ENCODE measurements at places on chromosomes 2 and 18. TPM values are rescaled to one million over a fixed set of nuclear protein-coding genes. Genes with fewer than 3 reads are reported as not detected.

Gene DSC2
- total RNA-seq, result 62.1 TPM

- H3K27ac ChIP-seq, result no peak overlapping the region
- no peaks in the 10 kb centered on the region for H3K27me3 ChIP-seq
- no peak overlapping the region for H3K4me3 ChIP-seq
- no peaks in the 10 kb centered on the region for H3K4me1 ChIP-seq
Observed at GRCh38 chr2:2142345-2142744, 188.7 kb downstream of the MYT1L start.

Gene DES
- total RNA-seq, result 1,891 TPM

DNA sequence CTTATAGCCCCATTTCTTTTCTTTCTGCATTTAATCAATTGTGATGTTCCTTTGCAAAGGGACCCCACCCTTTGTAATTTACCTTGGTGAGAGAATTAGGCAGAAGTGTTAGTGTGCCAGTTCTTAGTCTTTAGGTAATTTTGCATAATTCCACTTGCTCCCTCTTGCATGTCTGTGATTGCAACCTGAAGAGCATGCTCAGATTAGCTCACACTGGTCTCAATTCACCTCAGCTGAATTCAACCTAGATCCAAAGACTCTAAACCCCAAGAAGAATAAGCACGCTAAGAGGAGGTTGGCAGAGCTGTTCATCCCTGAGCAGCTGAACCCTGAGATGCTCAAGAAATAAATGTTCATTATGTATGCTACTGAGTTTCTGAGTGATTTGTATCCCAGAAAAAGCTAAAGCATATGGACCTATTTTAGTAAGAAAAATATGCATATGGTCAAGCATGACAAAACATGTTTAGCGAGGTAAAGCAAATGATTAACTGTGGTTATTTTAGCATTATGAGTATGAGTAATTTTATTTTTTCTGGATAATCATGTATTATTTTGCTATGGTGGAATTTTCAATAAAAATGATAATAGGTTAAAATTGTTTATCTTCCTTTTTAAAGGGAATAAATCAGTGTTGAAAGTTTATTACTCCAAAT, 299.2 kb upstream of the ZSWIM2 start:
- no peak for DNase-seq
- H3K4me1 ChIP-seq, result no peaks in the 10 kb centered on the region
- H3K36me3 ChIP-seq, result no peaks in the 10 kb centered on the region
- H3K27ac ChIP-seq, result no peak overlapping the region
- H3K4me3 ChIP-seq, result no peak overlapping the region

Gene SERPINB4
- not detected for total RNA-seq

Gene ATOH8
- total RNA-seq, result 7.4 TPM

Gene CHRND
- total RNA-seq, result not detected

Gene CIB4
- total RNA-seq, result not detected

- no peak overlapping the region for H3K27ac ChIP-seq
- DNase-seq, result no peak
- H3K27me3 ChIP-seq, result no peaks in the 10 kb centered on the region
- H3K36me3 ChIP-seq, result no peaks in the 10 kb centered on the region
- H3K4me1 ChIP-seq, result no peaks in the 10 kb centered on the region
- no peak overlapping the region for H3K4me3 ChIP-seq
Observed at GRCh38 chr2:143833015-143833660, 686.8 kb downstream of the ZEB2 start.

Data from transverse colon (tissue), 4 donors.